ENCODE measurements at places on chromosomes 3 and 15.

DNA sequence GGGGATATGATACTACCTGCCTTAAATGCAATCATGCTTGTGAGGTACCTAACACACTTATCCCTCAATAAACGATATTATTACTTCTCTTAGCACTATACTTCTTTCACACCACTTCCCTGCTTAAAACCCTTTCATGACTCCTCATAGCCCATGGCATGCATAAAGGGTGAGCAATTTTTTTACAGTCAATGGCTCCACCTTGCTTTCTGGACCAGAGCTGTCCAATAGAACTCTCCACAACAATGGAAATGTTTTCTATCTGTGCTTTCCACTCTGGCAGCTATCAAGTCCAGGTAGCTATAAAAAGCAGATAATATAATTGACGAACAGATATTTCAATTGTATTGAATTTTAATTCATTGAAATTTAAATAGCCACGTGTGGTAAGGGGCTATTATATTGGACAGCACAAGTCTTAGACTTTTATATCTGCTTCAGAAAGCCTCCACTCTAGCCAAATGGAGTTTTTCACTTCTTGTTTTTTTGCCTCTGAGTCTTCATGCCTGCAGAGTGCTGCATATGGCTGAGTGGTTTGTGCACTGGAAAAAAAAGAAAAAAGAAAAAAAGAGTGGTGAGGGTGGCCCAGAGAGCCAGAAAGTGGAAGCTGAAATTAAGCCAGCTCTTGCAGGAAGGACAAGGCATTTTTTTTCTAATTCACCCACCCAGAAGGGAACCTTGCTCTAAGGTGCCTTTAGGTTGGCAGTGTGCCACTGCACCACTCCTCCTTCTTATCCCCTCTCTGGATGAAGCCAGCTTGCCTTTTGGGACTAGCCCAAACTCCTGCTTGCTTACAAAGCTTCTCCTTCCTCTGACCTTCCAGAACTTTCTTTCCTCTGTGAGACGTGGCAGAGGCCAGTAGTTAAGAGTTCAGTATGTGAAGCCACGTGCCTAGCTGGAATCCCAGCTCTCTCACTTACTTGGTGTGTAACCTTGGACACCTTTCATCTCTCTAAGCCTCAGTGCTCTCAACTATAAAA is 239.0 kb upstream of the LRTM1 start:
- DNase-seq = peak; percentile 42

- no peak for DNase-seq
Measured at GRCh38 chr15:98712845-98713584, 64.7 kb downstream of the IGF1R start.

DNA sequence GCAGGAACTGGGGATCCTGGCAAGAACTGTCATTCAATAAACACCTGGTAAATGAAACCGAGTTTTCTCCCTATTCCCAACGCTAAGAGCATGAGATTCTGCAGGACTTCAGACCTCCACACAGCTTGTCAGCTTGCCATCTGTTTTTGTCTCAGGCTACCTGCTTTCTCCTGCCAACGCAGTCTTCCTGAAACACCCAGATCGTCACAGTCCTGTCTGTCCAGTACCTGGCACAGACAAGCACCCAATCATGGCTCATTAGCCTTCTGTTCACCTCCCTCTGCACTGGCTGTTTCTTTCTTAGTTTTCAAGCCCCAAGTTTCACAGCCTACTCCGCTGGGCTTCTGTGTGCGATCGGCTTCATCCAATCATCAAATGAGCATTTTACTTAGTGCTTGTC is 5.0 kb downstream of the SLC12A8 start:
- no peak for DNase-seq

- DNase-seq = no peak
Measured at GRCh38 chr3:58073301-58074108, 65.3 kb downstream of the FLNB start.

DNA sequence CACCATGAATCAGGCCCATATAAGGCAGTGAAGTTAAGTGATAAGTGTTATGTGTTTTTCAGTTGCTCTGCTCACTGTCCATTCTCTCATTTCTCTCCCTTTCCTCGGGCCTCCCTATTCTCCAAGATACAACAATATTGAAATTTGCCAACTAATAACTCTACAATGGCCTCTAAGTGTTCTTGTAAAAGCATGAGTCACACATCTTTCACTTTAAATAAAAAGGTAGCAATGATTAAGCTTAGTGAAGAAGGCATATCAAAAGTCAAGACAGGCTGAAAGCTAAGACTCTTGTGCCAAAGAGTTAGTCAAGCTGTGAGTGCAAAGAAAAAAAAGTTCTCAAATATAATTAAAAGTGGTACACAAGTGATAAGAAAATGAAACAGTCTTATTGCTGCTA is 675.4 kb downstream of the OTOL1 start:
- no peak for DNase-seq

- no peak for DNase-seq
Measured at GRCh38 chr3:171108066-171108465, 81.5 kb upstream of the SLC2A2 start.

GRCh38 chr3:21515417-21515816 is 235.6 kb downstream of the ZNF385D start:
- no peak for DNase-seq

GRCh38 chr3:46604127-46604526 is 8.2 kb upstream of the FAM240A start:
- no peak for DNase-seq

GRCh38 chr3:135706758-135707375 is 258.7 kb upstream of the PPP2R3A start:
- DNase-seq = no peak

DNA sequence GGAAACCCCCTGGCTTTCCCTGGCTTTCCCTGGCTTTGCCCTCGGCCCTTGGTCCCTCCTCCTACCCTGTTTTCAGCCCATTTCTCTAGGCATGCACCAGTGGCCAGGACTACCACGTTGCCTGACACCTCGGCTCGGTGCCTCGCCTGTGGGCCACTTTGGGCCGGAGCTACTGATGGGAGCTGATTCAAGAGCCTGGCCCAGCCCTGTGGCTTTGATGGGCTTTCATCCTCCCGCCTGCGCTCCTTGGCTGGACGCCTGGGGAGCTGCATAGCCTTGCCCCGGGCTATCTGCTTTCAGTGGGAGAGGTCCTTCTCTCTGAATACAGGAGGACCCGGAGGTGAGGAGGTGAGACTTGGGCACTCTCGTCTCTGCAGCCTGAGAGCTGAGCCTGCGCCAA is 192.7 kb upstream of the HES1 start:
- DNase-seq = no peak

GRCh38 chr15:37124331-37124730 is 24.0 kb upstream of the MEIS2 start:
- no peak for DNase-seq

DNA sequence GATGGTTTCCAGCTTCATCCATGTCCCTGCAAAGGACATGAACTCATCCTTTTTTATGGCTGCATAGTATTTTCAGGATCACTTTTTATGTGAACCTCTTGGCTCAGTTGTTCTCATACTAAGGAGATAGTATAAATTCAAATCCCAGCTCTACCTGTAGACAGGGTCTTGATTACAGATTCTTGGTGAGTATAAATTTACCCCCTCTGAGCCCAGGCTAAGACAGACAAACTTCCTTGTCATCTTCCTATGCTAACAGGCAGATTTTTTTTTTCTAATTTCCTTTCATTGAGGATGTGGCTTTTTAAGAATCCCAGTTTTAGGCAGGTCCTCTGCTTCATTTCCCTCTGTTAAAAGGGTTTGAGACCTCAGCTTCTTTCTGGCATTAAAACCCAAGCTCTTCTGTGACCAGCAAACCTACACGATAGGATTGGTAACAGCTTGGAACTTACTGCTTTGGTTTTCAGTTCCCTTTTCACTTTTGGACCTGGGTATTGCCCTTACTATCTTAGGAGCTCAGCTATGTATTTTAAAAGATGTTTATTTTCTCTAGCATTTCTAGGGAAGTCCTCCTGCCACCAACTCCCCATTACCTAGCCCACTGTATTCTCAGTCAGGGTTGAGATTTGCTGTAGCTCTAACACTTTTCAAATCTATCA is 72.5 kb downstream of the VPS8 start:
- no peak for DNase-seq

DNA sequence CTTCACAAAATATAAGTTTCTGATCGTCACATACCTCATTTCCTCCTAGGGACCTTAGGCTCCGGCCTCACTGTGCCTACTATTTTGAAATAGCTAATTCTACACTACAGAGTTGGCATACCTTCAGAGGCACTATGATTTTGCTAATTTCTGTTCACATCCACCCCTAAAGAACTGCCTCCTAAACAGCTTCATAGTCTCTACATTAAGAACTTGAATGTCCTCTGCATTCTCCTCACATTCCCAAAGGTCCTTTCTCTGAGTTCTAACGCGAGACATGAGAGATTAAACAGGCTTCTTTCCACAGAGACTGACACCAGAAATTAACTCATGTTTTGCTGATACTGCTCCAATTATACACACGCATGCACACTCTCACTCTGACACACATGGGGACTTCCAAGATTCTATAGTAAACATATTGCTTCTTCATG is 75.5 kb downstream of the DLG1 start:
- DNase-seq = no peak

GRCh38 chr3:14765576-14766427 is 53.0 kb upstream of the FGD5 start:
- DNase-seq = no peak

GRCh38 chr3:125035217-125035616 is 20.6 kb downstream of the HEG1 start:
- no peak for DNase-seq

DNA sequence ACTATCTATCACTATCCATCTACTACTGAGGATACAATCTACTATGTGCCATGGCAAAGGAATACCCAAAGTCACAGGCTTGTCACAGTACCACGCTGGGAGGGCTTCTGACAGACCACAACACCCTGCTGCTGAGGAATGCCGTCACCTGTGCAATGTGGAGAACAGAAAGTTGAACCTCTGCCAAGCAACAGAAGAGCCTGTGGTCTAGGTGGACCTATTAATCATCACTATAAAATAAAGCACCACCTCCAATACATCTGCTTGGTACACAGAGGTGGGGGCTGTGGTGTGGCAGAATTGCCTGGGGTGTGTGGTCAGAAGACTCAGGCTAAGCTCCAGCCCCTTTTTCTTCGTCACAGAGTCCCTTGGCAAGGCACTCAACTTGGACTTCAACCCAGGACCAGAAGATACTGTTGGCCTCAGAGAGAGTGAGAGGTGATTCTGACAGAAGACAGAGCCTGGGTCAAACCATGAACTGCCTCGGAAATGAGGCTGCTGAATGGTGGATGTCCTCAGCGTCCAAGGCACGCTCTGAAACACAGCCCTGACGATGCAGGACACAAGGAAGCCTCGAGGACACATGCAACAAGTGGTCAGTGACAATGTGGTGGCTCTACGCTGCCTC is 189.4 kb upstream of the CHRNA7 start:
- no peak for DNase-seq

GRCh38 chr3:194766845-194767244 is 81.2 kb downstream of the FAM43A start:
- no peak for DNase-seq

DNA sequence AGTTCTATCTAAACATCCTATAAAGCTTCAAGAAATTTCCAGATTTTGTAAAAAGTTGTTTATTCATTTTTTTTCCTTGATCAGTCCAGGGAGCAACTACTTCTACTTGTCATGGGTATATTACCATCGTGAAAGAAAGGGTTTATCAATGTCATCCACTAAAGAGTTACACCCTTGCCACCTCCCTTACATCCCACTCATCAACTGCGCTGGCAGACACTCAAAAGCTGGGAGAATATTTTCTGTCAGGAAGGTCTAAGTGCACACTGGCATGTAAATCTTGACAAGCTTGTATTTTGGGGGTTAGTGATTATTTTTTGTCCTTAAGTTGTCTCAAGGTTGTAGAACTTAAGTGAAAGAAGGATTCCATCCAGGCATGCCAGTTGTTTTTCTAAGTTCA is 188.3 kb upstream of the ARL6 start:
- no peak for DNase-seq

DNA sequence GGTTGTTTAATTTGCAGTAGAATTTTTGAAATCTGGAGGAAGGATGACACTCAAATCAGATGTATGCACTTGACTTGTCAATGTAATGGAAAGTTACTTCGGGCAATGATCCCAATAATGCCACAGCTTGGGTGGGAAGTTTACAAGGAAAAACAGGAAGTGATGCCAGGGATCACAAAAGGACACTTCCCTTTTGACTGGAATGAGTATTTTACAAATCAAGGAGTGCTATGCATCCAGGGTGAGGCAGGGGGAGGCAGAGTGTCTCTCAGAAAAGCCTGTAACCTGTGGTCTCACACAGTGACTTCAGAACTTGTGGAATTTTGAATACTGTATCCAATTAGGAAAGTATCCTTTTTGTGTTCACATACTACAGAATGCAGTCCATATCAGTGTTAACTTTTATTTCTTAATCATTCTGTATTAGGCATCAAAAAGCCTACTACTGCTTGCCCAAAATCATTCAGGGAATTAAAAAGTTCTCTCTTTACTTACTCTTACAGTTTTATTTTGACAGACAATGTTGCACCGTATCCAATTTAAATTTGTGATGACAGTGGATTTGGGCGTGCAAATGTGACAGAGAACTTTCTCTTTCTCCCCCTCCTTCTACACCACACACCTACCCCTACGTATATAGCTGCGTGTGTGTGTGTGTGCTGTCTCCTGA is 445.1 kb downstream of the MECOM start:
- DNase-seq = peak; percentile 26

GRCh38 chr3:83873550-83873949 is 1085.2 kb upstream of the CADM2 start:
- no peak for DNase-seq

GRCh38 chr3:116029266-116029665 is 406.0 kb downstream of the GAP43 start:
- no peak for DNase-seq

DNA sequence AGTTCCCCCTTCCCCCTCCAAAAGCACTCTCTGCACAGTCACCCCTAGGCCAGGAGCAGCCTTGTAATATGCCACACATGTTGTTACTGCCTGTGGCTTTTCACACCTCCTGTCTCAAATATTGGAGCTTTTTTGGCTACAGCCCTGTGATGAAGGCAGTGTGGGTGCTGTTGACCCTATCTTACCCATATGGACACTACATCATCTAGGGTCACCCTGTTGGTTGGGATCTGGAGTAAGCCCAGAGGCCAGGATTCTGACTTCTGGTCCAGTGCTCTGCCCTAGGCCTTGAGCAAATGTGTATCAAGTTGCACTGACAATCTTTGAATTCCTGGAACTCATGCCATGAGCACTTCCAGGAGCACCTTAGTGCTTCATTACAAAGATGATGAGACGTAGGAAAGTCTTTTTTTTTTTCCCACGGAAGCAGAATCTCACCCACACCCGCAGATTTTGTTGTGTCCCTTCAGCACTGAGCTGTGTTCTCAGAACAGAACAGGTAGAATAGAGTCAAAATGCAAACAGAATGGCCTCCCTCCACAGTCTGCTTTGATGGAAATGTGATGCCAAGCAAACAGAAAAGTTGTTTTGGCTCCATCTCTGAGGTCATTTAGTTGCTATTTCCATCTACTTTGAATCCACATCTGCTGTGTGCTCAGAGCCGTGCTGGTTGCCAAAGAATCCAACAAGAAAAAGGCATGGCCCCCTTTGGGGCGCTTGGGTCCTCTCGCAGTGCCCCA is 49.6 kb downstream of the SMAD3 start:
- no peak for DNase-seq
